CD4-positive, alpha-beta T cell treated with Interferon alpha-2 for 1 hour (primary cell): ENCODE measurements at places on chromosomes 3 and 15.

DNA sequence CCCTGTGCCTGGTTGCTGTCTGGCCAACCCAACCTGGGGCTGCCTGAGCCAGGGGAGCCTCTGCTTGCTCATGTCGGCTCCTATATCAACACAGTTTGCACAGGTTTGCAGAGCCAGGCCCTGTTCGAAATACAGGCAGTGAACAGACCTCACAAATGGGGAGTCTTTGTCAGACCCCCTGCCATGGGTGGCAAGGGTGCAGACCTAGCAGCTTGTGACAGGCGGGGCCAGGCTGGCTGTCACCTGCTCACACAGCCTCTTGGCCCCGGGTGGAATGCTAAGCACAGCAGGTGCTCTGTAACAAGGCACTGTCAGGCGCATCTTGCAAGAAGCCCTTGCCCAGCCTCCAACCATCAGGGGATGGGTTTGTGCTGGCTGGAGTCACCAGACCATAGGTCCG lies 47.3 kb downstream of the BDH1 start:
- DNase-seq: no peak

DNA sequence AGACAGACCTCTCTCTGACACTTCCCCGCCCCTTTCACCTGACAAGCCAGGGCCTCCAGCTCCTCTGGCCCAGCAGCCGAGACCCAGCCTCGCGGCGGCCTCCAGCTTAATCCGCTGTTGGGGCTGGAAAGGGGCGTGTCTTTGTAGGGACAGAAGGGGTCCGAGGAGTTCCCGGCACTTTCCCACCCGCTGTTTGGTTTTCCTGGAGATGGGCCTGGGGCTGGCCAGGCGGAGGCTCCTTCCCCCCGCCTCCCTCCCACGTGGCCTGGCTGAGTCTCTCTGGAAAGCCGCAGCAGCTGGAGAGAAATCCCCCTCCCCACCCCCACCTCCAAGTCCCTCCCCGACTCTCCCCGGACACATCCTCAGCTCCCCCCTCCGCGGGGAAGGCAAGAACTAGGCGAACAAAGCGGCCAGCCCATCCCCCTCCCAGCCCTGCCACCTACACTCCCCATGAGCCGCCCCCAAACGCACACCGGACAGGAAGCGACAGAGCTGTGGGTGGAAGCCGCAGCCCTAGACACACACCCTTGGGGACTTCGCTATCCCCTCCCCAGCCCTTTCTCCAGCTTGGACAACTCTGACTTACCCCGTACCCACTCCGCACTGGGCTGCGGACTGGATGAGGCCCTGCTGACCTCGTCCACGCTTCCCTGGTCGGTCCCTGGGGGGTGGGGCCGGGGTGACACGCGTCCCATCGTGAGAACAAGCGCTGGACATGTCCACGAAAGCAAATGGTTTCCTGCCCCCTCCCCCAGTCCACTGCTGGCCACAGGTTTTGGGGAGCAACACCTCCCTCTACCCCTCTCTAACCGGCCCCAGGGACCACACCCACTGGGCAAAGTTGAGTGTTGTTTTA lies 1.2 kb downstream of the IGDCC4 start:
- no peak for DNase-seq

GRCh38 chr3:76724706-76725105 lies 315.2 kb upstream of the ROBO2 start:
- DNase-seq: no peak

DNA sequence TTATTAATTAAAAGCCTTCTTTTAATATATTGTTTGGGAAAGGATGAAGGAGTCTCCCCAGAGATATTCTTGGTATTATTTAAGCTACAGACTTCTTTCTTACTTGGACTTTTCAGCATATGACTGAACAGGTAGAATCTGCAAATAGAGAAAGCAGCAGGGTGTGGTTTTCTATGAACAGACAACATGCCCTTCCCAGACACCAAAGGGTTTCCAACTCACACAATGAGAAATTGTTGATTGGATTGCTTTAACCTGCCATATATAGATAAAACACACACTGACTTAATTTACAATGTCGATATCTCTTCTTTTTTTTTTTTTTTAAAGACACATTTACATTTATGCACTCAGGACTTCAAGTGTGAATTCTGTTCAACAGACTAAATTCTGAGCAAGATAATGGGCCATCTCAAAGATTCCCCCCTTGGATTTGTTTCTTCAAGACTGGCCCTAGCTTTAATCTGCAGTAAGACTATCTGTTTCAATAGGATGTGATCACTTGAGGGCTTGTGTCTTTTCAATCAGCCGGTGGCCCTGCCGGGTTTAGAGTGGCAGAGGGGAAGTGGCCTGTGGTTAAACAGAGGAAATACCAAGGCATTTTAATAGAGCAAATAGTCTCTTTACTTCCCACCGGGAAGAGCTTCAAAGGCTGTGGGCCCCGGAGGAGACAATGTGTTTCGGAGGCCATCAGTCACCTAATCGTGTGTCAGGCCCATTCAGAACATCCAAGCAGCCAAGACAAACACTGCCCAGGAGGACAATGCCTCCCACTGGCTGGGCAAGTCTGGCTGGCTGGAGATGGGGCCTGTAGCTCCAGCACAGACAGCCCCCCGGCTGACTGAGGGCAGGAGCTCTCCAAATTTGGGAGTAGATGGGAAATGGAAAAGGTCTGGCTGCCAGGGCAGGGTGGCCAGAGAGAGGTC lies 6.1 kb downstream of the IL17RD start:
- no peak for DNase-seq

DNA sequence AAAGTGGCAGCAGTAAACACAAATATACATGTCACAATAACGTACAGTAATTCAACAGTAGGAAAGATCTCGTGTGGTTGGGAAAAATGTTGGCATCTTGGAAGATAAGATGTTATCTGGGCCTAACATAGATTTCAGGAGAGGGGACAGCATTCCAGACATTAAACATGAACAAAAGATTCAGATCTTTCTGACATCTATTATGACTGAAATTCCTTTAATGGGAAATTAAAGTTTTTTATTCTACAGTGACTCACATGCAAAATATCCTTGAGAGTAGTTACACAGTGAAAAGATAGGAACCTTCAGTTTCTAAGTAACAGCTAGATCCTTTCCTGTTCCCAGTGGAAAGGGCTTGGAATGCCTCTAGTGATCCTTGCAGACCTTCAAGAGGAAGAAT lies 9.2 kb downstream of the NDUFB5 start:
- DNase-seq: no peak

DNA sequence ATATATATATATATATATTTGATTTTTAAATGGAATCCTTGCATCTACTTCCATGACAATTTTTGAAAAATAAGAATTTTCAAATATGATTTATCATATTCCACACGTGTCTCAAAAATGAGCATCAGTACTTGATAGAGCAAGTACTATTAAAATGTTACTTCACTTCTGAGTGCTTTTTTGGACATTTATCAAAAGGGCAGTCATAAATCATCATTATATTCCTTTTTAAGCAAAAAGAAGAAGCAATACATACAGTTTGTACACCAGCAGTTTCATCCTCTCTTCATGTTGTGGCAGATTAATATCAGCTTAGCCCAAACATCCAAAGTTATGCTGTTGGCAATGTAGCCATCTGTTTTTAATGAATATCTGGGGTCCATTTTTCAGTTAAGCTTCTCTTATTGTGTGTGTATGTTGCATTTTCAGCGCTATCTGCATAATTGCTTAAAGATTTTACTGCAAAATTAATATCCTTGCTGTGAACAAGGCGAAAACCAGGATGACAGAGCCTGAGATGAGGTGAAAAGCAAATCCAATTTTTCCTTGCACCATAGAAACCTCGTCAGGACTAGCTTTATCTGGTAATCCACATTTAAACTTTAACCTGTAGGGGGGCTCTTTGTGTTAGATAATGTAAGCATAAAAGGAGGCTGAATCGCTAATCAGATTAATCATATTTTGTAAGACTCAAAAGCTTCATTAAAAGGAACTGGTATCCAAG lies 604.9 kb upstream of the AGTR1 start:
- no peak for DNase-seq

DNA sequence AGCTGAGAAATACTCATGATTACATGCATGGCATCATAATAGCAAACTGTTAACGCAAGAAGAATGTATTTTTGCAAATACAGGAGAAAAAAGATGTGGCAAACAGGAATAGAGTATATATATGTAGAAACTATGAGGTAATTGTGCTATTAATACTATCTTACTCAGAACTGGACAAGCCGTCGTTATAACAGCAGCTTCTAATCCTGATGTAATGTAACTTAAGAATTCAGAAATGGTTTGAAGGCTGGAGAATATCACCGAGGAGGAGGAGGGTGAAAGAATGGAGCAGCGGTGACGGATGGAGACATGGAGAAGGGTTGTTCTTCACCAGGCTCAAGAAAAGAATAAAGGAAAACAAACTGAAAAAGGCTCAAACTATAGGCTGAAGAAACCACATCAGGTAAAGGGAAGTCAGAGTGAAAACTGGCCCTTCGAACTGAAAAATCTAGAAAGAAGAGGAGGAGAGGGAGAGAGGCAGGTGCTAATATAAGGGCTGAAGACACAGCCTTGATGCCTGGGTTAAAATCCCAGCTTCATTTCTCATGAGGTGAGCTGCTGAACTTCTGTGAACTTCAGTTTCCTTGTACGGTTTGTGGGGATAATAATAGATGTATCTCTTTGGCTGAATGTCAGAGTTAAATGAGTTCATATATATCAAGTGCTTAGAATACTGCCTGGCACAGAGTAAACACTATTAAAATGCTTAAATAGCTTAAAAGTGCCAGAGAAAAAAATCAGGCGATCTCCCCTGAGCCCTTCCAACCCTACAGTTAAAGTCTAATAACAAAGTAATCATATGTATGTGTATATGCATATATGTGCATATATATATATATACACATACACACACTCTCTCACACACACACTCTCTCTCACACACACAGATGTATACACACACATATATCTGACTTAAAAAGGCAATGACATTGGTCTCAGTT lies 43.9 kb downstream of the GOLIM4 start:
- DNase-seq: no peak

GRCh38 chr15:73687351-73687750 lies 3.2 kb downstream of the CD276 start:
- no peak for DNase-seq

GRCh38 chr3:113771993-113772392 lies 25.2 kb downstream of the ATP6V1A start:
- no peak for DNase-seq

- no peak for DNase-seq
These were observed 638.0 kb downstream of the OTOL1 start for GRCh38 chr3:162134571-162134970.

DNA sequence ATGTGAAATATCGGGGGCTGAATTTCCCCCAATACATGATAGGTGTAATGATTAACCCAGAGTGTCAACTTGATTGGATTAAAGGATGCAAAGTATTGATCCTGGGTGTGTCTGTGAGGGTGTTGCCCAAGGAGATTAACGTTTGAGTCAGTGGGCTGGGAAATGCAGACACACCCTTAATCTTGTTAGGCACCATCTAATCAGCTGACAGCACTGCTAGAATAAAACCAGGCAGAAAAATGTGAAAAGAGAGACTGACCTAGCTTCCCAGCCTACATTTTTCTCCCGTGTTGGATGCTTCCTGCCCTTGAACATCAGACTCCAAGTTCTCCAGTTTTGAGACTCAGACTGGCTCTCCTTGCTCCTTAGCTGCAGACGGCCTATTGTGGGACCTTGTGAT lies 247.8 kb downstream of the OTOL1 start:
- DNase-seq: no peak

DNA sequence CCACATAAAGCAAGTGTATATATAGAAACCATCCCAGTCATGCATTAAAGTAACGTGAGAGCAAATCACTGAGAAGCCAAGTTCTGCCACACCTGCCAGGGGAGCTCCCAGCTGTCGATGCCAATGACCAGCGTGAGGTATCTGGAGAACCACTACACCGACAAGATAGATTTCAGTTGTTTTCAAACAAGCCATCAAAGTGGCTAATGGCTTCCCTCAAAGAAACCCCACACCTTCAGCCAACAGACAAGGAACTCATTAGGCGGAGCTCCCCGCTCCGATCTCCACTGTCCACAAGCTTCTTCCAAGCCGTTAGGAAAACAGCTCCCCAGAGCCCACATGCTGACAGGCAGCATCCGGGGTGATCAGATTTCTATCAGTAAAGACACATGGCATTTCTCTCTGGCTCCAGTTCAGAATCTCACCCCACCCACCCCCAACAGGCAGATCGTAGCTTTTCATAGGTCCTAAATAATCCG lies 54.2 kb upstream of the SPATA12 start:
- DNase-seq: no peak

DNA sequence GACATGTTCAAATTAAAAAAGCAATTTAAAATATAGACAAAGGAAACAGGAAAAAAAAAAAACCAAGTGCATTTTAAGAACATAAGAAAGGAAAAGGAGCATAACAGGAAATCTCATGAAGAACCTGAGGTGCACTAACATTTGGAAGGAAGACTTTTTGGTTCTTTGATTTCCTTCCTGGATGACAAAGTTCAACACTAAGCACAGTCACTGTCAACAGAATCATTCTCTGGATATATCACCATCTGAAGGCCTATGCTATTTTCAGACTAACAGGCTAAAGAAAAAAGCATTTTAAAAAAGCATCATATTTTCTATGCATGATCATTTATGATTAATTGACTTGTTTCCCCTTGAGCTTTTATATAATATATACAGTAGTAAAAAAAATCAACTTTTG lies 349.6 kb downstream of the PLCL2 start:
- DNase-seq: no peak
